CMK (cell line): ENCODE measurements at places on chromosomes 6 and 20.

DNA sequence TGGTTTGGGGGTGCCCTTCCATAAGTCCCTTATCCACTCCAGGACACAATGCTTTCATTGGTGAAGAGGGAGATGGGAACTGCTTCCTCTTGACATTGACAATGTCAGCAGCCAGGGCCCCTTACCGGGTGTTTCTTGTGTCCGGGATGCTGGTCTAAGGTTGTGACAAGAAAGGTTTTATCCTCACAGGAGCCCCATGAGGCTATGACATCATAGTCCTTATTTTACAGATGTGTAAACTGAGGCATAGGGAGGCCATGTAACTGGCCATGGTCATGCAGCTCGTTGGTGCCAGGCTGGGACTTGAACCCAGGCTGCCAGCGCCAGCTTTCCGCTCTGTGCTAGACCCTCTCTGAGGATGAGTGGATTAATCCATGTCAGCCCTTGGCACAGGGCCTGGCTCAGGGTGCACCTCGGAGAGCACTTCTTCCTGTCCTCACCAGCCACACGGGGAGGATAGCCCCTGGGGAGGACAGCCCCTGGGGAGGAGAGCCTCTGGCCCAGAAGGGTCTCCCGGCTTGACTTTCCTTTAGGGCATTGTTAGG lies 157.3 kb downstream of the SYCP2 start:
- DNase-seq = no peak

DNA sequence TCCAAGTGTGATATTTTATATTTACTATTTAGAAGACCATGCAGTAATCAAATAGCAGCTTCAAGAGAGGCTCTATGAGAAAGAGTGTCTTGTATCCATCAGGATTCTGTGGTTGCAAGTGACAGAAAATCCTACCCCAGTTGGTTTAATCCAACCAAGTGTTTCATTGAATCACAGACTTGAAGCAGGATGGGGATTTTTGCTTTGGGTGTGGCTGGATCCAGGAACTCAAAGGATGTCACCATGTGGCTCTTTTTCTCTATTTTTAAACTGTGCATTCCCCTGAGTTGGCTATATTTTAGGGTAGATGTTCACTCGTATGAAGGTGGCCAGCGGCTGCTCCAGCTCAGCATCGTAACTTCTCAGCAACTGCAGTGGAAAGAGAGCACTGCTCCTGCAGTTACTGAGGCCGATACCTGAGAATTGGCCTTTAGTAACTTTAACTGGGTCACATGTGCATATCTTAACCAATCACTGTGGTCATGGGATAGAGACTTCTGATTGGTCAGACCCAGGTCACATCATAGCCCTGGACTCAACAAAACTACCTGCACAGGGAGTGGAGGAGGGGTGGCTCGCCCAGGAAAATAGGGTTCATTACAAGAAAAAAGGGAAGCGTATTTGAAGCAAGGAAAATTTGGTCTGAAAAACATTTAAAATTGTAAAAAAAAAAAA lies 396.1 kb upstream of the SULF2 start:
- DNase-seq = no peak

DNA sequence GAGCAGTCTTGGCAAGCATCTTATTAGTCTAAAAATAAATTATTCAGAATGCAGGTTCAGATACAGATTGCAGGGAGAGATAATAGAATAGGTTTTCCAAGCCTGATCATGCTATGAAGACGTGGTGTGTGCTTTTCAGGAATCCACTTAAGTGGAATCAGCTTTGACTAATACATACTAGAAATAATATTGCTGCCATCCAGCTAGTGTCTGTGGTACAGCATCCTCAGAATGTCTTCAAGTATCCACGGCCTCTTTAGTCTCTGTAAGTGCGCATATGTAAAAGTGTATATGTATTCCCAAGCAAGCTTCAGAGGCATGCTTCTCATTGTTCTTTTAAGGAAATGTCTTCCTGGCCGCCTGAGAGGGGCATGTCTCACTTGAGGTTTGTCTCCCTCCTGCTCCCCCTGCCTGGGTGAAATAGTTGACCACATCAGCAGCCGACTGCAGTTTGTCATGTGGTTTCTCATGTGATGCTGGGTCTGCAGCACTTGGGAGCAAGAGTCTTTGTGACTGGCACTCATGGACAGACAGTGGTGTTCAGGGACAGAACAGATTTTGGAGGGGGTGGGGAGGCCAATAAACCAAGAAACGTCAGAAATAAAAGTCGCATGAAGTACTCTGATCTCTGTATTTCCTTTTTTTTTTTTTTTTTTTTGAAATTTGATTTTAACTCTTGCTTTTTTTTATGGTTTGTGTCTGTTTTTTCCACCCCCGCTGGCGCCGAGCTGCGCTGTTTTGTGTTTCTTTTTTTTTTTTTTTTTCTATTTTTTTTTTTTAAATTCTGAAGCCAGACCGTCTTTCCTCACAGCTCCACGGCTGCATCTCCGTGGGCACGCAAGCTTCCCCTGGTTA lies 150.8 kb downstream of the PRL start:
- DNase-seq = no peak

DNA sequence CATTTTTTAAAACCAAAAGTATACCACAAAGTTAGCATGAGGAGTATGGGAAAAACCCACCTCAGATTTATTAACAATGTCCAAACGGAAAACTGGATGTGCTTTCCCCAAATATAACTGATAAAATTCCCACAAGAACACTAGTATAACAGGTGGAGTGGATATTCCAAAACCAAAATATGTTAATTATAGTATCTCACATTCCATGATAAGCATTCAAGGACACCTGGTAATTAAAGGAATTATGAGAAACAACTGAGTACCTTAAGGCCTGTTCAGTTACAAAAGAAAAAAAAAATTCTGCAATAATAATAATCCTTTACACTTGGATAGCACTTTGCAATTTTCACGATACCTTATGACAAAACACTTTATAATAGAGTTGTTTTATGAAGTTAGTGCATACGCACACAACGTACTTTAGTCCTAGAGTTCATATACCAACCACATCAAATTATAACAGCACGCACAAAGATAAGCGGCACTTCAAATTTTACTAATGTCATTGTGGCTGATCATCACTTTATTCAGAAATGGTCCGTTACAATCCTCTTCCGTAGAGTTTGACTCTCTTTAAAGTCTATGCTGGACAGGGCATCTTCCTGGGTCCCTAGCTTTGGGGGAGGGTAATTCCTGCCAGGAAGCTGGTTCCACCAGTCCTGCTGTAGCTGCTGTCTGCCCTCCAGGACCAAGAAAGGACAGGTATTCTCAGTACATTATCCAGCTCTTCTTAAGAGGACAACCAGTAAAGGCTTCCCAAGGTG lies 1.7 kb downstream of the CDK19 start:
- no peak for DNase-seq

- no peak for DNase-seq
Measured at GRCh38 chr6:3894590-3895311, 45.6 kb downstream of the FAM50B start.

DNA sequence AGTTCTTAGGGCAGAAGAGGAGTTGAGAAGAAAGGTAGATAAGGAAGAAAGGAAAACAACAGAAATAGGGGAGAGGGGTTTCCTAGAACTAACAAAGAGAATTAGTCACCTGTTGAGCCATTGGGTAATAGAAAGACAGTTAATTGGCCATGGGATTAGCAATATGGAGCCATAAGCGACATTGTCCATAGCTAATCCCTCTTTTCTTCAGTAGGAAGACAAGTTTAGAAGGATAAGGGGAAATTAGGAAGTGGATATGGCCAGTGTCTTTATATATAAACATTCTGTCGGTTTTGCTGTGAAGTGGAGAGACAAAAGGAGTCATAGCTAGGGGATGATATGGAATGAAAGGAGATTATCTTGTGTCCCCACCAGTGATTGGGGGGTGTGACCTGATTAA lies 43.9 kb upstream of the COL10A1 start:
- no peak for DNase-seq

DNA sequence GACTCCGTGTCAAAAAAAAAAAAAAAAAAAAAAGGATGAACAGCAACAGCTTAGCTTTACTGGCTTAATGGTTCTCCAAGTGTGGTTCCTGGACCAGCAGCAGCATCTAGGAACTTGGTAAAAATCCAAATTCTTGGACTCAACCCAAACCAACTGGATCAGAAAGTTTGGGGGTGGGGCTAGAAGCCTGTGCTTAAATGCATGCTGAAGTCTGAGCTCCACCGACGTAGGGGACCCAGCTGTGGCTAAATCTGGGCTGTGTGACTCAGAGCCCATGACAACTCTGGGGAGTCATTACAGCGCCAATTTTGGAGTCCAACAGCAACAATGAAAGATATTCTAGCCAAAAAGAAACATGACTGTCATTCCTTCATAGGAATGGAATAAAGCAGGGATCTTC lies 13.6 kb upstream of the CHD6 start:
- DNase-seq = no peak

DNA sequence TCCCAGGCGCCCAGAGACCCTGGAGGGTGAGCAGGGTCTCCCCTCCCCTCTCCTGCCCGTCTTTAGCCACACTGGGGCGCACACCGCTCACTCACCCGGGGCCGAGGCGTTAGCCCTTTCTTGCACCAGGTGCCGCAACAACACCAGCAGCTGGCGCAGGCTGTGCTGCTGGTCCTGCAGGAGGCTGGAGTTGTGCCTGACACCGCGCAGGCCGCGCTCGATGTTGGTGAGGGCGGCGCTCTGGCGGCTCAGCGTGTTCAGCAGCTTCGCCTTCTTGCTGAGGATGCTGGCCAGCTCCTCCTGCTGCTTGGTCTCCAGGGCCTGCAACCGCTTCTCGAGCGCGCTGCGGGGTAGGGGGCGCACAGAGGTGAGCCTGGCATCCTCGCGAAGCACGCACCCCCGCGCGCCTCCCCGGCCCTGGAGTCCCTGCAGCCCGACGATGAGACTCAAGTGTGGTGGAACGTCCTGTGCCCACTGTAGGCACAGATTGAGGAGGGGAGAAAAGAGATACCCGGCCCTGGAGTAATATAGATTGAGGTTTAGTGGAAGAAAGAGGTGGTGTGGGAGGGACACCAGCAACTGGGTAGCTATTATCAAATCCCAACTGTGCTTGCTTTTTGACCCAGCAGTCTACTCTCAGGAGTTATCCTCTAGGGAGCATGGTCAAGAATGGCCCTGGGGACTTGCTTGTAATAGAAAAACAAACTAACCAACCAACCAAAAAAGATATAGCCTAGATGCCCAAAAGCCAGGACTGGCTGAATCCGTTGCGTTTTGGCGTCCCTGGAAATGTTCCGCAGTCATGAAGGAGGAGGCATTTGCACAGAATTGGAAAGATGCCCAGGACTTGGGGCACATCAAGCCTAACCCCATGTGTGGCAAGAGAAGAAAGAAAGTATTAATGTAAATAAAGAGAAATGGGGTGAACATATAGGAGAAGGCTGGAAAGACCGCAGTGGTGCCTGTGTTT lies 30.9 kb downstream of the ANGPT4 start:
- DNase-seq = no peak

GRCh38 chr6:92779746-92780145 lies 639.6 kb downstream of the EPHA7 start:
- DNase-seq = no peak

- DNase-seq = peak; percentile 43
Measured at GRCh38 chr20:46307139-46307998, 929 bp downstream of the CDH22 start.

- DNase-seq = peak; percentile 44
Measured at GRCh38 chr20:6673071-6673470, 94.4 kb upstream of the BMP2 start.

GRCh38 chr6:37615564-37616340 lies 81.9 kb downstream of the MDGA1 start:
- no peak for DNase-seq

DNA sequence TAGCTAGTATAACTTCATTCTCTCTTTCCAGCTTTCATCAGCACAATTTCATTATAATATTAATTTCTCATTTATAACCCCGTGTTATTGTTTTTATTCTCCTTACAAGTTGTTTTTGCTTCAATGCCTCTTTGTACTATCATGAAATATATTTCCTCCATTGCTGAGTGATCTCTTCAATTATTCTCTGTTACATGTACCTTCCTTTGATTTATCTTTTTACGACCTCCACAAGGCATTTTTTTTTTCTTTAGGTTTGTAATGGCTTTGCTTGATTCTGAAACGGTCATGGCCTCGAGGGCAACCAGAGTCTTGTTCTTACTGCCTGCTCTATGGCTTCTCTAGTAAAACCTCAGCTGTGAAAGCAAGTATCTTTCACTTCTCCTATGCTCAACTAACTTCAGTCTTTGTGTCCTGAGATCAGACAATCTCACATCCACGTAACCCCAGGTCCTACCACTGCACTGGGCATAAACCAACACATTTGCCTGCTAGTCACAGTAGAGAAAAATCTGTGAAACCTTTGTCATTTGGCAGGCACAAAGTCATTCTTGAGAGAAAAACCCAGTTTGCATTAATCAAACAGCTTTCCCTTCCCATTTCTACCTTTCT lies 119.9 kb downstream of the UST start:
- DNase-seq = no peak

- no peak for DNase-seq
Measured at GRCh38 chr20:42083280-42083679, 465.1 kb upstream of the CHD6 start.

- DNase-seq = no peak
Measured at GRCh38 chr20:44594730-44595129, 12.4 kb downstream of the PKIG start.

- no peak for DNase-seq
Measured at GRCh38 chr6:16205377-16206144, 32.8 kb upstream of the GMPR start.

DNA sequence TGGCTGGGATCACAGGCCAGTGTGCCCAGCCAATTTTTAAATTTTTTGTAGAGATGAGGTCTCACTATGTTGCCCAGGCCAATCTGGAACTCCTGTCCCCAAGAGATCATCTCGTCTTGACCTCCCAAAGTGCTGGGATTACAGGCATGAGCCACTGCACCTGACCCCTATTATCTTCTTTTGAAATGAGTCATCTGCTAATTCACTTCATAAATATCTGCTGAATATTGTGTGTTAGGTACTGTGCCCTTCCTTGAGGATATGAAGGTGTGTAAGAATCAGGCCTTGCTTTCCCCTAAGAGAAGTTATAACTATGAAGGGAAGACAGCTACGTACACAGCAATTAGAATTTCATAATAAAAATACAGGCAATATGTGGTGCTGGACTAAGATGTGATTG lies 8.2 kb downstream of the ATRN start:
- DNase-seq = no peak

- no peak for DNase-seq
Measured at GRCh38 chr6:24699521-24700359, 19.2 kb downstream of the C6orf62 start.

- DNase-seq = no peak
Measured at GRCh38 chr6:130122243-130122642, 100.5 kb downstream of the SAMD3 start.

GRCh38 chr20:48287021-48287494 lies 501.8 kb upstream of the SULF2 start:
- no peak for DNase-seq
